Hematopoietic multipotent progenitor cell treated with erythropoietin and hydrocortisone succinate and interleukin-3 and kit ligand, for 8 days (in vitro differentiated cells): ENCODE measurements at places on chromosomes 12 and 14.

- DNase-seq, result no peak
Measured at GRCh38 chr12:66694666-66695613, 16.1 kb upstream of the GRIP1 start.

GRCh38 chr12:93378998-93379325, 1.2 kb downstream of the NUDT4 start:
- DNase-seq, result no peak

DNA sequence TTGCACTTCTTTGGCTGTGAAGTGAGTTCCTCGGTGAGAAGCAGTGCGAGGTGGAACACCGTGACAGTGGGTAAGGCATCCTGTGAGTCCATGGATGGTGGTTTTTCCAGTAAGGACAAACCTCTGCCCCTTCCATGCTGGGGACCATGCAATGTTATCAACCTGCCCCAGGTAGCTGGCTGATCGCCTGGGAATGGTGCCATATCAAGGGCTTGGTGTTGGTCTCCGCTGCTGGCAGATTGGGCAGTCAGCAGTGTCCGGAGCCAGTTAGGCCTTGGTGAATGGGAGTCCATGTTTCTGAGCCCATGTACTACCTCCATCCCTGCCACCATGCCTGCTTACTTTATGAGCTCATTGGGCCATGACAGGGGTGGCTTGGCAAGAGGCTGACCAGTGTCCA, 114.7 kb upstream of the C14orf180 start:
- no peak for DNase-seq

GRCh38 chr12:6053541-6053940, 70.9 kb downstream of the VWF start:
- DNase-seq, result no peak

DNA sequence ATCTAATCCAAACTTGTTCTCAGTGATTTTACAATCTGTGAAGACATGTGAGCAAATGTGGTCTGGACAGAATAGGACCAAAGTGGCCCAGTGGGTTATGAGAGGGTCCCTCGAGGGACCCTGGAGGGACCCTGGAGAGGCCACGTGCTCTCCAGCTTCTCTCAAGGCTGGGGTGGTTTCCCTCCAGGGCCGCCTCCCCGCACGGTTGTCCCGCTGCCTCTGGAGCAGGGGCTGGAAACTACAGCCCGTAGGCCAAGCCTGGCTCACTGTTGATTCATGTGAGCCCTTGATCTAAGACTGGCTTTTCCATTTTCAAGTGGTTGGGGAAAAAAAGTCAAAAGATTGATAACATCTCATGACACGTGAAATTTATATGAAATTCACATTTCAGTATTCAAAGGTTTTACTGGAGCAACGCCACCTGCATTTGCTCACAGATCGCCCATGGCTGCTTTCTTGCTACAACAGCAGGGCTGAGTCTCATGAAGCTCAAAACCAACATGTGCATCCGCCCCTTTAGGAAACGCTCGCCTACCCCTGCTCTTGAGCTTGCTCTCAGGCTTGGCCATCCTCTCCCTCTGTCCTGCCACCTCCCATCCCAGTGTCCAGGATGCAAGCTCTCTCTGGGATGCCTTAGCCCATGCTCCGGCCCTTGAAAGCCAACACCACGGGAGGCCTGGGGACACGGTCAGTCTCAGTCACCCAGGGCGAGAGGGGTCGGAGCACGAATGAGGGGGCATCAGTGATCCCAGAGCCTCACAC, 12.1 kb upstream of the LRTM2 start:
- DNase-seq, result no peak

- DNase-seq, result peak; percentile 32
Measured at GRCh38 chr14:54814076-54814475, 88.5 kb downstream of the GCH1 start.

GRCh38 chr14:41225433-41225832, 381.2 kb upstream of the LRFN5 start:
- no peak for DNase-seq

DNA sequence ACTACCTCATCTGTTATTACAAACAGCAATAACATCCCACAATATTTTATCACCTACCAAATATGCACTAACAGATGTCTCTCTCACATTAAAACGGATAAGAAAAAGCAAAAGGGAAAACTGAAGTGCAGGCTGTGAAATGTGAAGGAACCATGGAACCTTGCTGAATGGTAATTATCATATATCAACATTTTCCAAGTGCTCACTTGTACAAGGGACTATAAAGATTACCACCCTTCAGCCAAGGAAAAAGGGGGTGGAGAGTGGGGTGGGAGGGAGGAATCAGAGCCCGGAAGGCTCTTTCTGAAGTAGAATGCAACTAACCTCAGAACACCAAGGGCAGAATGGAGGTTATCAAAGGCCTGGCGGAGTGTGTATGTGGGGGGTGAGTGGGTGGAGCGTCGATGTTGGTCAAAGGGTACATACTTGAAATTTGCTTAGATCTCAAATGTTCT, 1.2 kb downstream of the SNX6 start:
- peak; percentile 57 for DNase-seq

- no peak for DNase-seq
Measured at GRCh38 chr14:100539003-100539660, 48.1 kb downstream of the BEGAIN start.

GRCh38 chr14:101709962-101710931, 51.3 kb upstream of the PPP2R5C start:
- no peak for DNase-seq

DNA sequence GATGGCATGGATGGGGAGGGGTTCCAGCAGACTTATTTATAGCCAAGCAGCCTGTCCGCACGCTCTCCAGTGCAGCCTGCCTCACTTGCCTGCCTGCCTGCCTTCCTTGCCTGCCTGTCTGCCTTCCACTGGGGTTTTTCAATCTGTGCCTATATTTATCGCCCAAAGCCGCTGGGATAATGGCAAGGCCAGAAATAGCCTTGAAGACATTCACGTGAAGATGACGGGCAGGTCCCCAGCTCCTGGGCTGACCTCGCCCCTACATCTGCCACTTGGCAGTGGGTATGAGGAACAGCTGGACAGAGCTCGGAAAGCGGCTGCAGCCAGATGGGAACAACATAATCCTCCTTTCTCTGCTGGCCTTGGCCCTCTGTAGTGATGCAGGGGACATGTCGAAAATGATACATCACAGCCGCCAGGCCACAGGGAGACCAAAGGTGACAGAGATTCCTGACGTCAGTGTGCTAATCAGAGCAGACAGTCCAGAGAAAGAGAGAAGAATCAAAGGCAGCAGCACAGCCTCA, 53.3 kb downstream of the PITPNM2 start:
- no peak for DNase-seq

GRCh38 chr14:54650959-54651351, 84.0 kb downstream of the SAMD4A start:
- no peak for DNase-seq

DNA sequence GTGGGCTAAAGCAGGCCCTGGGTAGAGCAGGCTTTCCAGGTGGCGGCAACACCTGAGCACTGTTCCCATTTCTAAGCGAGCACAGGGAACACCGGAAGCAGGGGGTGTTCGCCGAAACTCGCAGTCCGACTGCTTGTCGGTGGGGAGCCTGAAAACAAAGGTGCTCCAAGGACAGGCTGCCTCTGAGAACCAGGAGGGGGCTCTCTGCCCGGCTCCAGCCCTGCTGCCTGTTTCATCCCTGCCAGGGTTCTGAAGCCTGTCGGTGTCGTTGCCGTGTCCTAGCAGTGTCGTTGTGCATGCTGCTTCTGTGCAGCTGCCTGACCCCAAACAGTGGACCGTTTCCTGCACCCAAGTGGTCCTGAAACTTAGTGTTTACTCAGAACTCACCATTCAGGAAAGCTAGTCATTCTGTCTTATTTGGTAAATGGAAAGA, 21.8 kb downstream of the CCNK start:
- DNase-seq, result no peak

GRCh38 chr12:121823101-121823726, 19.4 kb downstream of the SETD1B start:
- DNase-seq, result no peak

DNA sequence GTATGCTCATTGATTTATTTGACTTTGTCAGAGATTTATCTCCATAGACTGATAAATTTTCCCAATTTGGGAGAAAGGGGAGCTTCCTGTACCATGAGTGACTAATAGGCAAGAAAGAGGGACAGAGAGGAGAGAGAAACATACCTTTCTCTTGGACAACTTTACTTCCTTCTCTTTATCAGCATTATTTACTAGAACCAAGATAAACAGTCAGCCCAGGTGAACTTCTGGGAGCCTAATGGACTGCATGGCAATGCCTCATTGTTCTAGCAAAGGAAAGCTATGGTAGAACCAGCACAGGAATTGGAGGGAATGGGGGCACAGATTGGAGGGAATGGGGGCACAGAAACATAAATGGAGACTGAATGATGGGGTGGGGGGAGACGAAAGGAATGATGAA, 63.4 kb upstream of the STXBP6 start:
- DNase-seq, result no peak

GRCh38 chr12:10363658-10363913, 26.3 kb downstream of the KLRK1 start:
- DNase-seq, result no peak

GRCh38 chr12:128969480-128970055, 116.3 kb downstream of the GLT1D1 start:
- DNase-seq, result no peak

DNA sequence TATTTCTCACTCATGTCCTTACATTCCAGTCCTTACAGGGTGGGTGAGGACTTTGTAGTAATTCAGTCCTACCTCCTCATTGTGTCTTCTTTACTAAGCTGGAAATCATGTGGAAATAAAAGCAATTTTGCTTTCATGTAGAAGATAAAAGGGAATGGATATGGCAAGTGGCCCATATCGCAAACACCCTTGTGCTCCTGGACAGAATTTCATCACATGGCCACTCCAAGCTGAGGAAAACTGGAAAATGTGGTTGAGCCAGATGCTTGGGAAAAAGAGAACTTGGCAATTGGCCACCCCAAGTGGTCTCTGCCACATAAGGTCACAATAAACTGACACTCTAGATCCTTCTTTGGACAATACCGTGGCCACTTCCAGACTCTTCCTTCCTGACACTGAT, 64.2 kb upstream of the IFNG-AS1 start:
- DNase-seq, result no peak

- no peak for DNase-seq
Measured at GRCh38 chr12:16955083-16955657, 349.2 kb upstream of the LMO3 start.

- DNase-seq, result no peak
Measured at GRCh38 chr14:64459405-64460136, 5.7 kb upstream of the AKAP5 start.

GRCh38 chr12:113239811-113240331, 18.6 kb downstream of the TPCN1 start:
- DNase-seq, result no peak

DNA sequence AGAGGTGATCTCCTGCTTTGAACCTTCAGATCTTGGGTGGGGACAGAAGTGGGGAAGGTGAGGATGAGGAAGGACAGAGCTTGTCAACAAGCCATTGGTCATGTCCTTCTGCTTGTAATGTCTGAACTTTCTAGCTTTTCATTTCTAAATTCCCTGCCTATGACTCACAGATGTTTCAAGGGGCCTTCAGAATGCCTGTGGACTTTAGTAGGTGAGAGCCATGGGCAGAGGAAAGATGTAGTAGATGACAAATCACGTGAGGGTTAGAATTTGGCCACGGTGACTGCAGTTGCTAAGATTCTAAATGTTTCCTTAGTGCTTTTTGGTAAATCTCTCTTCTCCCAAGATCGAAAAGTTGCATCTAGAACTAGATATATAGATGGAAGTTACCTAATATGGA, 18.7 kb upstream of the CREBL2 start:
- DNase-seq, result no peak

- no peak for DNase-seq
Measured at GRCh38 chr12:26112703-26113147, 12.1 kb downstream of the BHLHE41 start.

DNA sequence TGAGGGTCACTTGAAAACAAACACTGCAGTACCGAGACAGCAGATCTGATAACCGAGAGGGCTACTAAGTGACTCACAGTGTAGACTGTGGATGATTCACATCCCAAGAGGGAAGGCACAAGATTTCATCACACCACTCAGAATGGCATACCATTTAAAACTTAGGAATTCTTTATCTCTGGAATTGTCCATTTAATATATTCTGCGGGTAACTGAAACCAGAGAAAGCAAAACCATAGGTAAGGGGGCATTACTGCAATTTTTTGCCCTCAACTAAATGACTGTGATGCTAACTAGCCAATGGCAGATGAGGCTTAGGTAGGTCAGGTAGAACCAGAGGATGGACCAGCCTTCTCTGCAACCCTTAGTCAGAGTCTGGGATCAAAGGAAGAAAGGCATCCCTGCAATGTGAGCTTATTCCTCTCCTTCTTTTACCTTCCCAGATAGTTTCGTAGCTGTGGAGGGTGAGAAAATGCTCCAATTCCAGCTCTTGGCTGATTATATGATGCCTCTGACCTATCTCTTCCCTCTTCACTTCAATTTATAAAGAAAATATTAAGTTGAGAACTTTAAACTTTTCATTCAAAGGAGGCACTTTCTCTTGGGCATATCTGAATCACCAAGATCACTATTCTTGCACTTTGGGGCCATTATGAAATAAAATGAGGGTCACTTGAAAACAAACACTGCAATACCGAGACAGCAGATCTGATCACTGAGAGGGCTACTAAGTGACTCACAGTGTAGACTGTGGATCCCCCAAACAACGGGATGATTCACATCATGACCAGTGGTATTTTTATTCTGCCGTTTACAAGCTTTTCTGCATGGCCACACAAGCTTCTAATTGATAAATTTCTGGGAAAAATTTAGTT, 6.8 kb downstream of the ART4 start:
- peak; percentile 23 for DNase-seq

GRCh38 chr14:53640695-53641094, 315.9 kb downstream of the BMP4 start:
- DNase-seq, result no peak

DNA sequence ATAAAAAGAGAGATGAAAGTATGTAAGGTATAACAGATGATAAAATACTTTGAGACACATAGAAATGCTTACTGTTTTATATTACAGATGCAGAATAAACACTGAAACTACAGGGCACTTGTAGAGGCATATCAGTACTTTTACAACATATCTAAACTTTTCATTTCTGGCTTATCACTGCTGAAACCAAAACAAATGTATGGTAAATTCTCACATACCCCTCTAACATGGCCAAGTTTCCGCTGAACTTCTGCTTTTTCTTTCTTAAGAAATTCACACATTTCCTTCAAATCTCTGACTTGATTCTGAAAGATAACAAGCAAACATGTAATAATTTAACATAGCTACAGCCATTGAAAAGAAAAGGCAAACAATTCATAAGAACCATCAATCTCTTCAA, 33.3 kb upstream of the C12orf50 start:
- no peak for DNase-seq

DNA sequence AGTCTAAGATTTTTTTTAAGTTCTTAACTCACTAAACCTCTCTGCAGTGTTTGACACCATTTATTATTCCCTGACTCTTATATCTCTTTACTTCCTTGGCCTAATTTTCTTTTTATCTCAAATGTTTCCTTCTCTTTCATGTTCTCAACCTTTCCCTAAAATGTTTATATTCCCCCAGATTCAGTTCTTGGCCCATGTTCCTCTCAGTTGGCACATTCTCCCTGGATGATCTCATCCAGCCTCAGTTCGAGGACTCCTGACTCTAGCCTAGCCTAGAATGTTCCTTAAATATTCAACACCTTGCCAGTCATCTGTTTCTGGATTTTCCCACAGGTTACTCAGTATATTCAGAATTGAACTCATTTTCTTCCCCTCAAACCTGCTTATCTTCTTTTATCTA, 81.3 kb downstream of the SCN8A start:
- no peak for DNase-seq
